GM03348 (cell line): ENCODE measurements at places on chromosomes 7 and 10.

DNA sequence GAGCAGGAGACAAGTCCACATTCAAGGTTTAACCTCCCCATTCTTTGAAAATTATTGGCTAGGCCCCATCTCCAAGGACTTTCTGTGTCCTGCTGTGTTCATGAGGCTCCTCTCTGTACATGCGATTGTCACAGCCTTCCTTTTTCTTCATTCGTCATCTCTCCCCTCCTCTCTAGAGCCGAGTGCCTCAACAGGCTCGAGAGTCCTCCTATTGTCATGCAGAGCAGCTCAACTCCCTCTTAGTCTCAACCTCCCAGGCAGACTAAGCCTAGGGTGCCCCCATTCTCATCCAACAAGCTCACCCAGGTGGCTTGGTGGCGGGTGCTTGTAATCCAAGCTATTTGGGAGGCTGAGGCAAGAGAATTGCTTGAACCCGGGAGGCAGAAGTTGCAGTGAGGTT is 35.1 kb upstream of the SAMD8 start:
- no peak for DNase-seq

DNA sequence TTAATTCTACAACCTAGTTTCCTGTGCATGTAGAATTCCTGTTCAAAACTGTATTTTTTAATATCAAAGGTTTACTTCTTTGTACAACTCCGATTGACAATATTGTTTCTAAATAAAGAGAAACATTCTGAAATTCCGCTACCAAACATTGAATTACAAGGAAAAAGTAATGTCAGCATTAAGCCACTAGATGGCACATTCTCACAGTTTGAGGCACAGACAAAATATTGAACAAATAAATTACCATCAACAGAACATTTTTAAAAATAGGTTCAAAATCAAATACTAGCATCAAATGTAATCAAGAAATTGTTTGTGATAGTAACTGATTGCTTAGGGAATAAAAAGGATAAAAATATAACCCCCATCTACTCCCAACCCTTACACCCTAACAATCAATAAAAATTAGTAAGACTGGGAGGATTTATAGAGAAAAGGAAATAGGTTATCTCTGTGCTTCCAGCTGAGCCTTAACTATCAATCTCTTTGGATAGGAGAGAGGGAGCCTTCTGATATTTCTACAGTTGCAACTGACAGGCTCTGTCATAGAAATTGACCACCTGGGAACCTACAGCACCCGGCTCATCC is 86.6 kb upstream of the C7orf33 start:
- peak; percentile 64 for DNase-seq

GRCh38 chr10:95467162-95467599 is 94.0 kb downstream of the SORBS1 start:
- peak; percentile 36 for DNase-seq

DNA sequence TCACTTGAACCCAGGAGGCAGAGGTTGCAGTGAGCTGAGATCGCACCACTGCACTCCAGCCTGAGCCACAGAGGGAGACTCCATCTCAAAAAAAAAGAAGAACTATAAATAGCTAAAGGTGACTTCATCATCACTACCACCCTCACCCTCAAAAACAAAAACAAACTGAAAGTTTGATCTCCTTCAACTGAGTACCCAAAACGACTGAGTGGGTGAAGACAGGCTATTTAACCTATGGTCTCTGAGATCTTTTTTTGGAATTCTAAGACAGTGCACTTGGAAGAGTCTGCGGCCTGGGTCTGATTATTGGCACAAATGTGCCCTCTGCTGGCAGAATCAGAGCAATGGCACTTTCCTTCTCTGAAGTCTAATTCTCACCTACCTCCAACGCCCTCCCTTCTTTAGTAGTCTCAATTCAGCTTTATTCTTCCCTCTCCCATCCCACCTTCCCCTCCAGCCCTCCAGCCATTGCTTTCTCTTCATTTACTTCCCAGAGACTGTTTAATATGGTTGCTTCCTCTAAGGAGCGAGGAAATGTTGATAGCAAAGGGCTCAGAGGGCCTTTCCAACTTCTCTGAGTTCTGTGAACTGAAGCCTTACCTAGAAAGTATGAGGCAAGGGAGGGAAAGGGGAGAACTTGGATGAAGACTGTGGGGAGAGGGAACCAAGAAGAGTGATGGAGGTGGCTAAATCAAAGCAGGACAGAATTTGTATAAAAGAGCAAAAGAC is 2.9 kb upstream of the MYOZ1 start:
- DNase-seq, result peak; percentile 79

GRCh38 chr7:44914992-44915607 is 29.8 kb upstream of the PURB start:
- DNase-seq, result no peak

DNA sequence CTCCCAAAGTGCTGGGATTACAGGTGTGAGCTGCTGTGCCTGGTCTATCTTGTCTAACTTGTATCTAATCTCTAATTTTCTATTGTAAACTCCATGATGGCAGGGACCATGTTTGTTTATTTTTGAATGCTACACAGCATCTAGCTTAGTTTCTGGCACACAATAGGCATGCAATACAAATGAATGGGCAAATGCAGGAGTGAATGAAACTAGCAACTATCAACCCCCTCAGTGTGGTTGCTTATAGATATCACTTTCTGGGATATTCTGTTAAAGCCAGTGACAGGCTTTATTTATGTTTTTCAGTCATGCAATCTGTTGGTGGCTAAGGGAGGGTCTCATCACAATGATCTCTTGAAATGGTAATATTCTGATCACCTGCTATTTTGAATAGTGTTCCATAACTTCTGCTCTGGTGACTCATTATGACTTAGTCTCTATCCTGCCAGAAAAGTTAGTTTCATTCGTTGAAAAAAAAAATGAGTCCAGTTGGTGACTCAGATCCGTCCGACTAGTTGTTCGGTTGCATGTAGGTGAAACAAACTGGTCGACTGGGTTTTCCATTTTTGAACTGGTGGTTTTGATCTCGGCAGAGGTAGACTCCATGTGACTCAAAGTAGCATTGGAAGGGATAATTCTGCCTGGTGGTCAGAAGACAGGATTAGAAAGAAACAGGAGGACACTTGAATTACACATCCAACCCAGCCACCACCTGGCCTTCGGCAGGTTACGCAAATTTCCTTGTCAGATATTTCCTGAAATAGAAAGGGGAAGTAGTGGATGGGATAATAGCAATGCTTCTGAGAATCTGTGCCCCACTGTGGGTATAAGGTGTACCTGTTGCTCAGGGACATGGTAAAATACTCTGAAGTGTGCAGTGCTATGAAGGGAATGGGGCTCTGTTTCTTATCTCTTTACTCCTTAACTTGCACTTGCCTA is 76.8 kb downstream of the GATA3 start:
- no peak for DNase-seq

DNA sequence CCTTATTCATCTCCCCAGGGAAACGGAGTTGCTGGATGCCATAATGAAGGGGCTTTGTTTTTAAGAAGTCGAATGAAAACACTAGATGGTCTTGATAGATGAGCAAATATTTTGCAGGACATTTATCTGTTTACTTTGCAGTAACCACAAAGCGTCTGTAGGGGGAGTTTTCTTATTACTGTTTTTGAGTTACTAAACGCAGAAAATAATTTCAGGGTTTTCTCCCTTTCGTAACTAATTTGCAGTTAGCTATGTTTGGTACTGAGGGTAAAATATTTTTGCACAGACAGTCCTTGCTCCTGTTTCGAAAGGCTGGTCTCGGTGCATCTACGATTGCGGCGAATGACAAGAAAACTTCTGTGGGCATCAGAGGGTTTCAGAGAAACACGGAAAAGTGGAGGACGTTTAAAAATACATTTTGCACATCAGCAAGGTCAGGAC is 505.6 kb upstream of the MKI67 start:
- DNase-seq, result no peak

DNA sequence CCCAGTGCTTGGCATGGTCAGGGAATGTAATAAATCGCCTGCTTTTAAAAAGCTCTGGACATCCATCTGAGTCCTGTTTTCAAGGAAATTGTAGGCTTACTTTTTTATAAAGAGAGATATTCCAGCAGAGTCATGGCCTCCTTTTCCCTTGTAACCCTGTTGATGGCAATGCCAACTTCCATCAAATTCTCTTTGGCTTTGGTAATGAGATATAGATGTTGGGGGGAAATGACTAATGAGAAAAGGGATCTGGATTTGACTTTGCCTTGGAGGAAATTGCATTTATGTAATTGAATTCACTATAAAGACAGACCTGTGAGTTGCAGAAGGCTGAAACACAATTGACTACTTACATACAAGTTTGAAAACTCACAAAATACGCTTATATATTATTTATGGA is 347.5 kb downstream of the GPR158 start:
- no peak for DNase-seq

DNA sequence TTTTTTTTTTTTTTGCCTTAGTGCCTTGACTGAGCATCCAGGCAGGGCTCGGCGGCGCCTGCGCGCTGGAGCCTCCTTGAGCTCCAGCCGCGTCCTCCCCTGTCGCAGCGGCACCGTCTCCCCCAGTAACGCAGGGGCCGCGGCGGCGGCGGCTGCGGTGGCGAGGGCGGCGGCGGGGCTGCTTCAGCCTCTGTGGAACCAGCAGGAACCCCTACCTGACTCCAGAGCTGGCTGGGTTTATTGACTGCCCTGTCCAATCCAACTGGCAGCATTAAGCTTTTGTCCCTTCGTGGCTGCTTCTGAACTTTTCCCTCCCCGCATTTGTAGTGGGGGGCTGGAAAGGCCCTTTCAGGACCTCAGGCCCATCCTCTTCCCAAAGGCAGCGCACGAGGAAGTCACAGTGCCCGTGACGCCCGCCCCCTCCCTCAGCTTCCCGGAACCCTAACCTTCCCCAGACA is at the start of gene GPR85:
Gene GPR85, minus strand, starts transcription at position 397 of the 458 bp plus-strand sequence. CDS start 2,106 bp downstream, outside the sequence.
- DNase-seq, result peak; percentile 90

GRCh38 chr10:12191715-12192114 is 4.0 kb downstream of the NUDT5 start:
- DNase-seq, result no peak

DNA sequence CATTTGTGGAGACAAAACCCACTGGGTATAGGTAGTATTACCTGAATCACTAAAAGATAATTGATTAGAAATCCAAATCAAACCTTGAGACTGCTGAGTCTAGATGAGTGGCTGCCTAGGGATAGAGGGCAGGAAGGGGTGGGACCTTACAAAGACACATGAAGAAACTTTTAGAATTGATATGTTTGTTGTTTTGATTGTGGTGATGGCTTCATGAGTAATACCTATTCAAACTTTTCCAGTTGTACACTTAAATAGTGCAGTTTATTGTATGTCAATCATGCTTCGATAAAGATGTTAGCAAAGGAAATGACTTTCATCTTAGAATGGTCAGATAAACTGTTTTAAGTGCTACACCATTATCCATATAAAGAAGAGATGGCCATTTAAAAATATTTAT is 188.7 kb upstream of the KAT6B start:
- no peak for DNase-seq

- no peak for DNase-seq
These were observed 69.4 kb upstream of the COL13A1 start for GRCh38 chr10:69732147-69732825.

DNA sequence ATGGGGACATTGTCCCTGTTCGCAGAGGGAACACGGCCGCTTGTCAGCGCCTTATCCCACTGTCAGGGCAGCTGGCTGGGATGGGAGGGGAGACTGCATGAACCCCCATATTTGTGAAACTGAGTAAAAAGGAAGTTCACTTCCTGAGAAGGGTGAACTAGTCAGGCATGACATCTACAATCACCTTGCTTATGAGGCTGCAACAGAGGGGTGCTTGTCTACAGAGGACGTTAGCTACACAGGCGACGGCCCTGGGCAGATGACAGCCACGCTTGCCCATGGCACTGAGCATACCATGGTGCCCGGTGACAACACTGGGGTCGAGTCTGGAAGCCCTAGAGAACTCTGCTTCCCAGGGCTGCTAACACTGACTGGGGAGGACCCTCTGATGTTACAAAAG is 46.0 kb upstream of the KDM7A start:
- DNase-seq, result no peak

DNA sequence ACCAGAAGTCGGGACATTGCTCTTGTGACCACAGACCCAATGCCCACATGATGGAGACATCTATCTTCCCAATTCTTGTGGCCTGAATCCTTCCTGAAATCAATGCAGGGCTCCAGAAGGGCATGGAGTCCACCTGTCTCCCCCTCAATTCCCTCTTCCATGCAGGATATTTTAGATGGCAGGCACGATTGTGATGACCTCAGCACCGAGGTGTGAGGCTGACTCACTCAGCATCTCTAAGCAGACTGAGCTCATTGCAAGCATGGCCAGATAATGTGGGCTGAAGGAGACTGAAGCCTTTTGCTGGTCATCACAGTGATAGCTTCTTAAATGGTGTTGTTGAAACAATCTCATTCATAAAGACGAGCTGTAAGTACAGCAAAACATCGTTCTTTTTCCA is 374.9 kb upstream of the PODXL start:
- no peak for DNase-seq

DNA sequence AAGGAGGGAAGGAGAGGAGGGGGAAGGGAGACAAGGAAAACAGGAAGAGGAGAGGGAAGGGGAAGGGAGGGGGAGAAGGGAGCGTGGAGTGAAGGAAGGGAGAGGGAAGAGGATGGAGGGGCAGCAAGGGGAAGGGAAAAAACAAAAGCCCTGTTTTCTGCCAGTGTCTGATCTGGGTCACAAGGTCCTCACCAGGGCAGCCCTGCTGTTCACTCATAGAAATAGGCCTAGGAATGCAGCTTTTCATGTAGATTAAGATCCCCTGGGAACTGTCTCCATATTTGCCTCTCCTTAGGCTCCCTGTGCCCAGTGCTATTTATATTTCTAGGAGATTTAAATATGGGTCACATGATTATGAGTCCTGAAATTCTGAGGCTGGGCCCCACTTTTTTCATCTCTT is 790.7 kb downstream of the TNS3 start:
- DNase-seq, result no peak

GRCh38 chr7:135095450-135095849 is 52.4 kb upstream of the TMEM140 start:
- no peak for DNase-seq

DNA sequence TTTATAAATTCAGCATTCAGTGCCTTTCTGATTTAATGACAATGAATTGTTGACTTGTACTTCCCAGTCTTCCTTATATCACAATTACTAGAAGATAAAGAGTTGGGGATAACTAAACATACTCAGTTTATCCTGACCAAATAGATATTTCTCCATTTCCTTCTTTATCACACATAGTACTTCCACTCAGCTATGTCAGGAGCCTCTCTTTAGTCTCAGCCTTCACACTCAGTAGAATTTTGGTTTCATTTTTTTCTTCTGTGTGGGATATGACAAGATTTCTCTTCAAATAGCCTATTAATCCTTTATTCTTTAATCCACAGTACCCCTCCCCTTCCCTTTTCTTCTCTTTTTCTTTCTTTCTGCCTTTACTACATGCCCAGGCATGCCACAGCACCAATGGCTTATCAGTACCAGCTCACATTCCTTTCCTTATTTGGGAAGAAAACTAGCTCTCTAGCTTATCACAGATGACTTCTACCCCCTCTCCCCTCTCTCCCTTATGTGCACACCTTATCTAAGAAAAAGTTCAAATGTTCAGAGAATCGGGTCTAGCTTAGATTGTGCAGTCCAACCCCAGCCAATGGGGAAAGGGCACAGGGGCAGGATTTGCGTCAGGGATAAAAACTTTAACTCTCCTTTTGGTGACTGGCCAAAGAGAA is 109.0 kb downstream of the PHF14 start:
- DNase-seq, result peak; percentile 5

GRCh38 chr7:64888561-64888900 is 14.5 kb upstream of the ZNF273 start:
- DNase-seq, result peak; percentile 20

GRCh38 chr10:75283671-75284470 is 48.1 kb upstream of the COMTD1 start:
- peak; percentile 71 for DNase-seq

GRCh38 chr10:115949282-115949844 is 323.6 kb downstream of the GFRA1 start:
- DNase-seq, result no peak

- no peak for DNase-seq
These were observed 191.0 kb upstream of the BET1 start for GRCh38 chr7:94195201-94195600.

- DNase-seq, result no peak
These were observed 248.5 kb upstream of the NPY start for GRCh38 chr7:24035366-24036032.
